ENCODE measurements at places on chromosomes 7 and 10. TPM values are rescaled to one million over a fixed set of nuclear protein-coding genes. Genes with fewer than 3 reads are reported as not detected.

The AQP1 gene
- total RNA-seq: 67.8 TPM

The LFNG gene
- total RNA-seq: 23.0 TPM

The STRIP2 gene
- 5.2 TPM for total RNA-seq

The CUX1 gene
- total RNA-seq: 18.3 TPM

The ACSM6 gene
- not detected for total RNA-seq

The PTPRN2 gene
- total RNA-seq: 1.6 TPM

The KCP gene
- under 0.01 TPM for total RNA-seq

The IFIT1B gene
- 2.1 TPM for total RNA-seq

The TMEM213 gene
- total RNA-seq: not detected

The CNPY1 gene
- 0.52 TPM for total RNA-seq

The HYAL4 gene
- total RNA-seq: under 0.01 TPM

The HOXA9 gene
- total RNA-seq: 7.8 TPM

The DPYSL4 gene
- total RNA-seq: 1.0 TPM

The SVIL gene
- 153 TPM for total RNA-seq

The GPER1 gene
- 5.2 TPM for total RNA-seq

The FAM25A gene
- not detected for total RNA-seq

The UCN3 gene
- not detected for total RNA-seq

The NEURL1 gene
- total RNA-seq: 12.0 TPM

The ZNF804B gene
- total RNA-seq: not detected

The MSS51 gene
- 22.4 TPM for total RNA-seq

The MGAM2 gene
- total RNA-seq: under 0.01 TPM

The WNT16 gene
- total RNA-seq: 1.0 TPM

The OPALIN gene
- total RNA-seq: not detected

The HACD1 gene
- total RNA-seq: 66.8 TPM

The RAB11FIP2 gene
- 17.7 TPM for total RNA-seq

The PRSS37 gene
- not detected for total RNA-seq

The MKX gene
- 5.2 TPM for total RNA-seq

The CHST3 gene
- total RNA-seq: 15.7 TPM

The CDHR1 gene
- under 0.01 TPM for total RNA-seq

The HECW1 gene
- not detected for total RNA-seq

The CYP3A5 gene
- 1.0 TPM for total RNA-seq

The H2BK1 gene
- total RNA-seq: not detected

The ELAPOR2 gene
- total RNA-seq: 7.8 TPM

The ASB10 gene
- total RNA-seq: 3.7 TPM

The CYP3A7 gene
- total RNA-seq: 0.52 TPM

The CCDC71L gene
- 5.2 TPM for total RNA-seq

The ESYT2 gene
- total RNA-seq: 38.1 TPM

The RADIL gene
- total RNA-seq: 1.0 TPM

The GIMAP5 gene
- total RNA-seq: 21.4 TPM

The NRP1 gene
- 120 TPM for total RNA-seq

The CPN1 gene
- not detected for total RNA-seq

The SNCG gene
- 4.2 TPM for total RNA-seq

The CUBN gene
- total RNA-seq: 4.2 TPM

The NANOS1 gene
- 2.6 TPM for total RNA-seq

The PNLIPRP1 gene
- not detected for total RNA-seq

The PLAC9 gene
- total RNA-seq: 36.5 TPM

The PRPF18 gene
- 24.0 TPM for total RNA-seq

The PPP1R3C gene
- 218 TPM for total RNA-seq

The PRKCQ gene
- 14.6 TPM for total RNA-seq

The NRCAM gene
- total RNA-seq: 13.6 TPM

The RABGEF1 gene
- 30.8 TPM for total RNA-seq

The C7orf25 gene
- 2.1 TPM for total RNA-seq

The KLHDC10 gene
- total RNA-seq: 49.1 TPM
